Thymus (tissue), 14 donors: ENCODE measurements at places on chromosomes 1 and 21. TPM values are rescaled to one million over a fixed set of nuclear protein-coding genes. Genes with fewer than 3 reads are reported as not detected.

BEST4 gene
- total RNA-seq = 0.28 TPM

KCNE2 gene
- 0.14 TPM for total RNA-seq

RGSL1 gene
- total RNA-seq = not detected

RIMKLA gene
- total RNA-seq = 0.19 TPM

HES3 gene
- 0.99 TPM for total RNA-seq

DNA sequence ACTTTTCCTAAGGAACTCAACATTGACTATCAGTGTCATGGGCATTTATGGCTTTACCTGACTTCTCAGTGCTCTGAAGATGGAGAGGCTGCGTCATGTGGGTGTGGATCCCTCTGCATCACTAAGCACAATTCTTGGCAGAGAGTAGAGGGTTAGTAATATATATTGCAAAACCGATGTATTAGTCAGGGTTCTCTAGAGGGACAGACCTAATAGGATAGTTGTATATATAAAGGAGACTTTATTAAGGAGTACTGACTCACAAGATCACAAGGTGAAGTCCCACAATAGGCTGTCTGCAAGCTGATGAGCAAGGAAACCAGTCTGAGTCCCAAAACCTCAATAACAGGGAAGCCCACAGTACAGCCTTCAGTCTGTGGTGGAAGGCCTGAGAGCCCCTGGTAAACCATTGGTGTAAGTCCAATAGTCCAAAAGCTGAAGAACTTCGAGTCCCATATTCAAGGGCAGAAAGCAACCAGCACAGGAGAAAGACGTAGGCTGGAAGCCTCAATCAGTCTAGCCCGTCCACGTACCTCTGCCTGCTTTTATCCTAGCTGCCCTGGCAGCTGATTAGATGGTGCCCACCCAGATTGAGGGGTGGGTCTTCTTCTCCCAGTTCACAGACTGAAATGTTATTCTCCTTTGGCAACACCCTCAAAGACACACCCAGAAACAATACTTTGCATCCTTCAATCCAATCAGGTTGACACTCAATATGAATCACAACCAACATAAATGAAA is 159.7 kb upstream of the NRIP1 start:
- H3K4me3 ChIP-seq = no peak overlapping the region
- H3K4me1 ChIP-seq = no peaks in the 10 kb centered on the region
- DNase-seq = no peak
- no peaks in the 10 kb centered on the region for H3K27me3 ChIP-seq
- no peaks in the 10 kb centered on the region for H3K36me3 ChIP-seq
- no peak overlapping the region for H3K27ac ChIP-seq

GRCh38 chr1:14913482-14914177 is 239.9 kb upstream of the TMEM51 start:
- no peak overlapping the region for H3K4me3 ChIP-seq
- no peak for DNase-seq
- no peaks in the 10 kb centered on the region for H3K4me1 ChIP-seq
- H3K27ac ChIP-seq = no peak overlapping the region
- no peaks in the 10 kb centered on the region for H3K27me3 ChIP-seq

- H3K27ac ChIP-seq = no peak overlapping the region
- peaks cover 64% of the 10 kb centered on the region for H3K36me3 ChIP-seq
- no peak overlapping the region for H3K4me3 ChIP-seq
- H3K27me3 ChIP-seq = no peaks in the 10 kb centered on the region
- DNase-seq = no peak
Observed at GRCh38 chr1:160621633-160622413, 25.0 kb downstream of the SLAMF1 start.

- no peak for DNase-seq
- peaks cover 2% of the 10 kb centered on the region for H3K36me3 ChIP-seq
- H3K4me3 ChIP-seq = no peak overlapping the region
- H3K4me1 ChIP-seq = peaks cover 43% of the 10 kb centered on the region
- no peak overlapping the region for H3K27ac ChIP-seq
Observed at GRCh38 chr1:31750858-31751510, 13.2 kb downstream of the ADGRB2 start.

DNA sequence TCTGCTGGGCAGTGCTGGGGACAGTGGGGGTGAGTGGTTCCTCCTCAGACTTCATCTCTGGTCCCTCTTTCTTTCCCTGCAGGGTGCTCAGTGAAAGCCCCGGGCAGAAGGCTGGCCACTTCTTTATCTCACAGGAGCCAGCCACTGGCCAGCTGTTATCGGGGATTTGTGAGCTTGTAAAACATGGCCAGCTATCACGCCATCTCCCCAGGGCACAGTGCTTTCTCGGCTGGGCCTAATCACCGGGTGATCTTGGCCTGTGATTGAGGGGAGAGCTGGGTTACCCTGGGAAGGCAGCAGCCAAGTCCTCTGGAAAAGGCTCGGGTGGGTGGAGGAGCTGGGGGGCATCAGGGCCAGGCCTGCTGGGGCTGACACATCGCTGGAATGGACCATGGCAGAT is 83.0 kb downstream of the IGSF21 start:
- no peaks in the 10 kb centered on the region for H3K4me1 ChIP-seq
- H3K27me3 ChIP-seq = no peaks in the 10 kb centered on the region
- no peak overlapping the region for H3K27ac ChIP-seq
- no peak for DNase-seq
- H3K36me3 ChIP-seq = no peaks in the 10 kb centered on the region
- no peak overlapping the region for H3K4me3 ChIP-seq

DNA sequence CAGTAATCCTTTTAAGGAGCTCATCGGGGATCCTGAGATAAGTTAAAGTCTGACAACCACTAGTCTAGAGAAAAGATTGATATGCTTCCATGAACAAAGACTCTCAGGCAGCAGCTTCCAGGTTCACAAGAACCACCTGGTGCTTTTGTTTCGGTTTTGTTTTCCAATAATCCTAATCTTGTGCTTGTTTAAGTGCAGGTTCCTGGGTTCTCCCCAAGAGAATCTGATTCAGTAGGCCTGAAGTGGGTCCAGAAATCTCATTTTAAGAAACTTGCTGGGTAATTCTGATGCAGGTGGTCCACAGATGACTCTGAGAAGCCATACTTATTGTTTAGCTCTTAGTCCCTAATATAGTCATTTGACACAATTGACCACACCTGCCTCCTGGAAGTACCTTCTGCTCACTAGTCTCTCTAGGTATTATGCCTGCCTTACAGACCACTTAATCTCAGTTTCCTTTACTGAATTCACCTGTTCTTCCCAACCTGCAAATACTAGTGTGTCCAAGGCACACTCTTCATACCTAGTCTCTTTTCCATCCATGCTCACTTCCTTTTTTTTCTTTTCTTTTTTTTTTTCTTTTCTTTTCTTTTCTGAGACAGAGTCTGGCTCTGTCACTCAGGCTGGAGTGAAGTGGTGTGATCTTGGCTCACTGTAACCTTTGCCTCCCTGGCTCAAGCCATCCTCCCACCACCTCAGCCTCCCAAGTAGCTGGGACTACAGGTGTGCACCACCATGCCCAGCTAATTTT is 20.5 kb upstream of the FRRS1 start:
- no peak overlapping the region for H3K27ac ChIP-seq
- H3K4me1 ChIP-seq = no peaks in the 10 kb centered on the region
- DNase-seq = no peak
- H3K36me3 ChIP-seq = no peaks in the 10 kb centered on the region
- H3K4me3 ChIP-seq = no peak overlapping the region

DNA sequence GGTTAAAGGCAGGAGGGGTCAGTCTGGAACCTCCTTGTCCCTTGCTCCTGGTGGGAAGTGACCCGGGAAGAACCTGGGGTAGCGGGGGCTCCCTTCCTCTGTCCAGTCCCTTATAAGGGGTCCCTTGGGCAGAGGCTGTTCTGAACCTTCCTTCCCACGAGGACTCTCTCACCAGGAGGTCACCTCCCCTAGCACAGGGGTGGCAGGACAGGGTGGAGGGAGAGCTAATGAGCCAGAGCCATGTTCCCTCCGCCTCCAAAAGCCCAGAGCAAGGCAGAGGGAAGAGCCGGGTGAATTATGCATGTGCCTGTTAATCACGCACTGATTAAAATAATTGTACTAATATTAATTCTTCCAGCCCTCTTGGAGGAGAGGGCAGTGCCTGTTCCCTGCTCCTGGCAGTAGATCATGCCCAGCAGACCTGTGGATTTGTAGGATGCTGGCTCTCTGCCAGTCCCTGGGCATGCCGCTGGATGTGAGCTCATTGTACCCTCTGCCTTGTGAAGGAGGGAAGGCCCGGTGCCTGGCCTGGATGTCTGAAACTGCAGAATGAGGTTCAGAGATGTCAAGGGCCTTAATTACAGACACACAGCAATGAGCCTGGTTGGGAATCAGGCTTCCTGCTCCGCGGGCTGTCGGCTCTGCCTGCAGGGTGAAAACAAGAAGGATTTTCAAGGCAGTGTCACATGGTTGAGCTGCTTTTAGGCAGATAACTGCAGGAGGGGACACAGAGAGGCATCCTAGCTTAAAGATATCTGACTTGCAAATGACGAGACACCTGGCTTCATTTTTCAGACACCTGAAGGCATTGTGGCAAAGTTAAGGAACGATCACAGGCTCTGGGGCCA is 68.2 kb downstream of the IGSF21 start:
- H3K4me3 ChIP-seq = no peak overlapping the region
- DNase-seq = no peak
- H3K27me3 ChIP-seq = peaks cover 8% of the 10 kb centered on the region
- no peaks in the 10 kb centered on the region for H3K4me1 ChIP-seq

DNA sequence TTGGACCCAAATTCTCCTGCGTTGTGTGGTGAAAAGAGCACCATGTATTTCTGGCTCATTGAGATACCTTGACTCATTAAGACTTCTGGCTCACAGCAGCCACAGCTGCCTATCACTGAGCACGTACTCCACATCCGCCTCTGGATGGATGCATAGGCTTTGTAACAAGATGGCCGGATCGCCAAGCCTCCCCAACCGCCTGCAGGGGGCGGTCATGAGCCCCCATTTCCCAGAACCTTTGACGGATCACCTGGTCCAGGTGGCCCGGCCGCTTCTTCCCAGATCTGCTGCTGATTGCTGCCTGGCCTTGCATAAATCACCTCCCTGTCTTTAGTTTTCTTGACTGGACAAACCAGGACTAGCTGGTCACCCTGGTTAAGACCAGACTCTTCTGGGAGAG is 156.5 kb upstream of the KLHDC7A start:
- H3K27ac ChIP-seq = no peak overlapping the region
- H3K4me1 ChIP-seq = no peaks in the 10 kb centered on the region
- no peak overlapping the region for H3K4me3 ChIP-seq
- DNase-seq = no peak
- H3K27me3 ChIP-seq = no peaks in the 10 kb centered on the region

- peaks cover 30% of the 10 kb centered on the region for H3K36me3 ChIP-seq
- no peak overlapping the region for H3K4me3 ChIP-seq
- peak overlapping the region; percentile 67 for H3K27ac ChIP-seq
- no peaks in the 10 kb centered on the region for H3K27me3 ChIP-seq
- peaks cover 55% of the 10 kb centered on the region for H3K4me1 ChIP-seq
Observed at GRCh38 chr1:19359357-19359756, 47.2 kb downstream of the SLC66A1 start.

GRCh38 chr1:29676496-29676895 is 440.2 kb downstream of the PTPRU start:
- no peak overlapping the region for H3K4me3 ChIP-seq
- no peak for DNase-seq
- no peak overlapping the region for H3K27ac ChIP-seq
- H3K4me1 ChIP-seq = no peaks in the 10 kb centered on the region
- H3K27me3 ChIP-seq = no peaks in the 10 kb centered on the region
- H3K36me3 ChIP-seq = no peaks in the 10 kb centered on the region

GRCh38 chr1:46612937-46613660 is 3.5 kb downstream of the MOB3C start:
- peaks cover 55% of the 10 kb centered on the region for H3K4me1 ChIP-seq
- no peak for DNase-seq
- peaks cover 25% of the 10 kb centered on the region for H3K36me3 ChIP-seq
- H3K4me3 ChIP-seq = peak overlapping the region; percentile 10
- H3K27me3 ChIP-seq = peaks cover 4% of the 10 kb centered on the region

GRCh38 chr1:42479621-42480020 is 16.5 kb downstream of the CCDC30 start:
- DNase-seq = no peak
- no peaks in the 10 kb centered on the region for H3K27me3 ChIP-seq
- no peaks in the 10 kb centered on the region for H3K36me3 ChIP-seq
- no peak overlapping the region for H3K27ac ChIP-seq
- H3K4me3 ChIP-seq = no peak overlapping the region
- no peaks in the 10 kb centered on the region for H3K4me1 ChIP-seq

DNA sequence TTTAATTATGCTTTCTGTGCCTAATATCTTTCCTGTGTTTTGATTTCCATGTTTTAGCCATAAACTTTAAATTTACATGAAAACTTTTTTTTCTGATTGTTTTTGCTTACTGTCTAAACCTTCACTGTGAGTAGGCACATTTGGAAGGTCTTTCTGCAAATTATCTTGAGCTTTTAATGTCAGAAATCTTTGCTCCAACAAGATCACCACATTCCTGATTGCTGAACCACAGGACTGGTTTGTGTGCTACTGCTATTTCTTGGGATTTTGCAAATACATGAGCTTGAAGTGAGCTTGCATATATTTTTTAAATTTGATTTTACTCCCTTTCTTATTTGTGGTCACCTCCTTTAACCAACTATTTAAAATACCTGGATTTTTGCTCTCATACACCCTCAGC is 61.3 kb downstream of the PTBP2 start:
- no peaks in the 10 kb centered on the region for H3K27me3 ChIP-seq
- no peak for DNase-seq

- no peaks in the 10 kb centered on the region for H3K27me3 ChIP-seq
- H3K27ac ChIP-seq = no peak overlapping the region
- no peak for DNase-seq
- no peak overlapping the region for H3K4me3 ChIP-seq
- no peaks in the 10 kb centered on the region for H3K36me3 ChIP-seq
Observed at GRCh38 chr21:17491716-17492414, 21.0 kb upstream of the CXADR start.

- H3K36me3 ChIP-seq = peaks cover 10% of the 10 kb centered on the region
- H3K27ac ChIP-seq = no peak overlapping the region
- peaks cover 4% of the 10 kb centered on the region for H3K4me1 ChIP-seq
- H3K4me3 ChIP-seq = no peak overlapping the region
- no peaks in the 10 kb centered on the region for H3K27me3 ChIP-seq
Observed at GRCh38 chr1:202794051-202794740, 14.0 kb downstream of the KDM5B start.

DNA sequence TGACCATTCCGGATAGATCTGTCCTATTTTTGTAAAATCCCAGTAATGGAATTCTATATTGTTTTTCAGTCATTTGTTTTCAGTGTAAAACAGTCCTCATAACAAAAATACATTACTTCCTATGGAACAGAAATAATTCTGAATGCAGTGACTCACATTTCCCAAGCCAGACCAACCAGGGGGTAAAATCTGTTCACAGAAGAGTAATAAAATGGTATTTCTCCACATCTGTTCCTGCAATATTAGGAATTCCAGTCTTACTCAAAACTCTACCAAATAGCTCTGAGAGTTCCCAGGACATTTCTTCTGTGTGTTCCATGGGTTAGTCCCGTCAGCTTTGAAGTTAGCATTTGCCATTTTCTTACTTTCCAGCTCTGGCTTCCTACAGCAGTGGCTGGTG is 2.6 kb upstream of the DDR2 start:
- H3K36me3 ChIP-seq = no peaks in the 10 kb centered on the region
- no peak overlapping the region for H3K27ac ChIP-seq
- H3K4me3 ChIP-seq = no peak overlapping the region
- H3K27me3 ChIP-seq = no peaks in the 10 kb centered on the region
- no peaks in the 10 kb centered on the region for H3K4me1 ChIP-seq
- no peak for DNase-seq
